B cell (primary cell): ENCODE measurements at places on chromosomes 7 and 10. TPM values are rescaled to one million over a fixed set of nuclear protein-coding genes. Genes with fewer than 3 reads are reported as not detected.

The MYL10 gene
- total RNA-seq: not detected in 2 replicates

The GIMAP1 gene
- total RNA-seq: 0.30 and 0.44 TPM in 2 replicates

The KLF14 gene
- 0.19 and 0.27 TPM in 2 replicates for total RNA-seq

The OLAH gene
- not detected in 2 replicates for total RNA-seq

The SPDYE2B gene
- total RNA-seq: not detected in 2 replicates

DNA sequence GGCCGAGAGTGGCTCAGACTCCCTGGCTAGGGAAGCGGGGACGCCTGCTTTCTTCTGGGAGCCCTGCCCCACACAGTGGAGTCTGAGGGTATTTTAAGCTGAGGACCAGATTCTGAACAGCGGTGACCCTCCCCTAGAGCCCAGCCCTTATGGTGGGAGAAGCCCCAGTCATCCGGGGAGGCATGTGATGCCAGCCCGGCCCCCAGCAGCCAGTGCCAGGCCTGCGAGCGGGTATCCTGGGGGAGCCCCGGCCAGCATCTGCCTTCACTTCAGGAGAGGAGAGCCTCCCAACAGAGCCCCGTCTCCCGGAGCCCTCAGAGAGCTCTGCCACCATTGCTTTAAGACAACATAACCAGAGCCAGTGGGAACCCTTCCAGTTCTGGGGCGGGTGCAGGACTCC, 41.5 kb upstream of the DNAJB6 start:
- DNase-seq: no peak

- no peak for DNase-seq
These were observed 399.7 kb upstream of the ETV1 start for GRCh38 chr7:14389181-14389591.

GRCh38 chr7:148588168-148588567, 2.4 kb upstream of the C7orf33 start:
- no peak for DNase-seq

DNA sequence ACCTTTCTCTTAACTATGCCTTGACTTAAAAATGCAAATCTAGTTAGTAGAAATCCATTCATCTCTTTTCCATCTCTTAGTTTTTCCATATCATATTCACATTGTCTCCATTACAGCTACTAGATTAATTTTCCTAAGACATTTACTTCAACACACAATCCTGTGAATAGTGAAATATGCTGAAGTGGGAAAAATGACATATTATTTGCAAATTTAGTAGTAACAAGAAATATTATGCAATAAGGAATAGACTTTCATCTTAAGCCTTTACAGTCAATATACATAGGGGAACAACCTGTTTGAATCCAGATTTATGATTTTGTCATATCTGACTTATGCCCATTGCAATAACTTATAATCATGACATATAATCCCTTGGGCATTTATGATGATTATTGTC, 277.0 kb upstream of the IMMP2L start:
- no peak for DNase-seq

- no peak for DNase-seq
These were observed 14.9 kb downstream of the TNRC18 start for GRCh38 chr7:5408777-5409176.

- DNase-seq: no peak
These were observed 66.3 kb upstream of the EFCAB10 start for GRCh38 chr7:105647591-105647990.

DNA sequence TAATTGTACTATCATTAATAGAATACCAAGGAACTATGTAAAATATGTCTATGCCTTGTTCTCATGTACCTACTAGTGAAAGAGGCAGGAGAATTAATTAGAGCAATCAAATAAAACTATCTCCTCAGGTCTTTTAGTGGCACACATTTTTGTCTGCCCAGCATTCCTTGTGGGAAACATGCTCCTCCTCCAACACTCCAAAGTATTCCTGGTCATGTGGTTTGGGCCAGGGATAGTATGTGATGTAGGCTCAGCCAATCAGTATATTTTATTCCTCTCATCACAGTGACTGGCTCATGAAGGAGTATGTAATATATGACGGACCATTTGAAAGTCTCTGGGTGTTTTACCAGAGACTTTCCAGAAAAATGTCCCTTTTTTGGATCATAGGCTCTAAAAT, 16.7 kb upstream of the SYPL1 start:
- DNase-seq: no peak

GRCh38 chr10:11338160-11338844, 273.1 kb downstream of the USP6NL start:
- DNase-seq: no peak

- DNase-seq: no peak
These were observed 37.2 kb downstream of the KAT6B start for GRCh38 chr10:74863551-74863950.

DNA sequence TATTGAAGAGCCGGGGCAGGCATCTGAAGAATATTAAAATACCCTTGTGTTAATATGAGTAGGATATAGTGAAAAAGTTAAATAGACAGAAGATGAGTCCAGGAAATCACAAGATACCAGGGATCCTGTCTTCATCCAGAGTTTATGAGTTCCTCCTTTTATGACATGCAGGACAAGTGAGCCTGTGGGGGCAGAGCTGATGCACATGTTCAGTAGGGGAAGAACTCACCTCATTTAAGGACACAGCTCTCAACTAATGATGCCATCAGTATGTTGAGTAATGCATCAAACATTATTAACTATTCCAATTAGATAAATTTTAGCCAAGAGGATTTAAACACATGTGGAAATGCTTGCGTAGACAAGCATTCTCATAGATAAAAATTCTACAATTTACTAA, 435.8 kb upstream of the AKR1E2 start:
- DNase-seq: no peak
